Kasumi-1 (cell line): ENCODE measurements at places on chromosomes 2 and 18.

- DNase-seq, result no peak
These were observed 148.0 kb downstream of the LDLRAD4 start for GRCh38 chr18:13366541-13366940.

GRCh38 chr2:141942006-141942789 is 188.6 kb downstream of the LRP1B start:
- no peak for DNase-seq

DNA sequence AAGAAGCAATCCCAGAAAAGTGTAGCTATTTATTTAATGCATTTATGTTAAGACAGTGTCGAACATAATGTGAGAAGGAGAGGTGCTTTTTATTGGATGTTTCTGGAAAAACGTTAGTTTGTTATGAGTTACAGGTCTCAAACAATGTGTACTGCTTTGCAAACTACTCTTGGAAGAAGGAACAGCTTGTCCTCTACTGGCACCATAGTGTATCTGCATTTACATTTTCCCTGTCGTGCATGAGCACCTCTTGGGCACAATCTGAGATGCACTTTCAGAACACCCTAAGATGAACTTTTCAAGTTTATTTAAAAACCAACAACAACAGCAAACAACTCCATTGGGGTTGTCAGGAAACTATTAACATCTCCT is 22.8 kb downstream of the CCNYL1 start:
- DNase-seq, result peak; percentile 34

GRCh38 chr2:33488715-33489540 is 12.5 kb downstream of the RASGRP3 start:
- no peak for DNase-seq

GRCh38 chr2:107584577-107584976 is 242.1 kb upstream of the RGPD4 start:
- DNase-seq, result no peak
